CD8-positive, alpha-beta memory T cell (primary cell): ENCODE measurements at places on chromosomes 13 and 19.

DNA sequence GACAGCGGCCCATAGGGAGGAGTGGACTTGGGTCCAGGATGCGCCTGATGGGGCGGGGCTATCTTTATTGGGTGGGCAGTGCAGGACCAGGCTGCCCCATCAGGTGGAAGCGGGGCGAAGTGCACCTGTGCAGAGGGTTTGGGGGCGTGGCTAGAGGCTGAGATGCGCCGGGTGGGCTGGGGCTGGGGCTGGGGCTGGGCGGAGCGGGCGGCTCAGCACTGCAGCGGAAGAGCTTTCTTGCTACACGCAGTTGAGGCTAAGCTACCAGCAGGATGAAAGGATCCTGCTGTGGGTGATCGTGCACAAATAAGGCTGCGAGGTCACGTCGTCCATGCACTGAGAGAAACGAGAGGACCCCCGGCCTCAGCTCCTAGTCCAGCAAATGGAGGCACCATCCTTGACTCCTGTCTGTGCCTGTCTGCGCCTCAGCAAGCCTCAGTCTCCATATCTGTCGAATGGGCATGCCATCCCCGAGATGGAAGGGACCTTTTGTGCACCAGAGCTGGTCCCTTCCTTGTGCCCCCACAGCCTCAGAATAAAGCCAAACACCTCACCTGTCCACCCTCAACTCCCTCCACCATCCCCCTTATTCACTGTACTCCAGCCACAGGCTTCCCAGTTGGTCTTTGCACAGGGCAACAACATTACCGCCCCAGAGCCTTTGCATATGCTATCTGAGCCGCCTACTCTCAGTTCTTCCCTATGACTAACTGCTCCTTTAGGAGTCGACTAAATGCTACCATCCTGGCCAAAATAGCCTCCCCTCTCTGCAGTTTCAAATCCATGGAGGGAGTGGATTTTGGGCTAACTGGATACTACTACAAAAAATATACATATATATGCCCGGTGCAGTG, 21.0 kb upstream of the HOMER3 start:
- DNase-seq, result no peak

DNA sequence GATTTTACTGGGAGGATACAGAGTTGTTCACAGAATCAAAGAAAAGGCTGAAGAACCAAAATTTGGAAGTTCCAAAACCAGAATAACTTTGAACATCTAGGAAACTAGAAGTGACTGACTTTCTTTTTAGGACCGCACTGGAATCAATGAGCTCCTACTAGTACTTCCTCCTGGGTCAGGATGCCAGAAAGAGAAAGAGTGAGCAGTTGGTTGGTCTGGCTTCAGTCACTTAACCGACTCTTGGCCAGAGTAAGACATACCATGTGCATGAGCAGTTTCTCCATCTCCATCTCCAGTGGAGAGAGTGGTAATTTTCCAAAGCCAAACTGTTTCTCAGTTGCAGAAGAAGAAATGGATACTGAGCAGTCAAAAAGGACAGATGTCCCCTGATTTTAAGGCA, 27.1 kb upstream of the MTUS2 start:
- no peak for DNase-seq

DNA sequence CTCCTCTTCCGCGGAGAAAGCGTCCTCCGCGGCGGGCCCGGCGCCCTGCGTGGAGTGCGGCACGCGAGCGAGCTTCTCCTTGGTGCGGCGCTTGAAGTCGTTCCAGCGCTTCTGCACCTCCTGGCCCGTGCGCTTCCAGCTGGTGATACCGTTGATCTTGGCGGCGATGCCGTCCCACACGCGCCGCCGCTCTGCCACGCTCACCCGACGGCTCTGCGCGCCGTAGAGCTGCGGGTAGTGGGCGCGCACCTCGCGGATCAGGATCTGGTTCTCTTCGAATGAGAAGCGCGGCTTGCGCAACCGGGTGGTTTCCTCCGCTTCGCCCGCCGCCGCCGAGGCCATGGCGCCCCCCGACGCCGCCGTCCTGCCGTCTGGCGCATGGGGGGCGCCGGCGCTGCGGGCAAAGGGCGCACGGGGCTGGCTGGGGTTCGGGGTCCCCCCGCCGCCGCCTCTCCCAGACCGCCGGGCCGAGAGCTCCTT, 941 bp downstream of the MYPOP start:
- DNase-seq, result peak; percentile 40

DNA sequence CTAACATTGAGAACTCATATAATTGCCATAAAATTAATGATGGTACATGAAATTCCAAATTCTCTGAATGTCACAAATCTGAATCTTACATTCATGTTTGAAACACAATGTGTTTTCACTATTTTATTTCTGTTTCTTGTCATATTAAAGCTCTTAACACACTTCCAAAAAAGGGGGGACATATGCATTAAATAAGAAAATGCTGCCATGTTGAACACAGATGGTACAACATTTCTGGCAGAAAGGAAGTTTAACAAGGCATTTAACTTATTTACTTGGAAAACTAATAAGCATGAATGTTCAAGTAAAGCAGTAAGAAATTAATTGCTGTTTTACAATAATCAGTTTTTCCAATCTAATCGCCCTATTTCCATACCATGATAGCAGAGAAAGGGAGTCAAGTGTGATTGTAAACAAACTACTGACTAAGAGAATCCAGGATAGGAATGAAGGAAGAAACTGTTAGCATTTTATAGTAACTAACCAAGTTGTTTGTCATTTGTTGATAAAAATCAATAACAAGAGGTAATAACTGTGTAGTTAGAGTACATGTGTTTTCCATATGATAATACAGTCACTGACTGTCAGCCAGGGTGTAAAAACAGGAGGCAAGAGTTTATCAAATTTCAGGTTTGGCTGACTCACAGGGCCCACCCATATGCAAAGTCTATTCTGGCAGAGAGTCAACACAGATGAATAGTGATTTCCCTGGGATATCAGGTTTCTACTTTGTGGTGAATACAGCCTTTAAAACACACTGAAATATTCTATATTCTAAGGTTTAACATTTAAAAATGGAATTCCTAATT, 5.7 kb upstream of the FOXO1 start:
- no peak for DNase-seq

GRCh38 chr13:45416516-45417128, 1.6 kb downstream of the SLC25A30 start:
- no peak for DNase-seq

DNA sequence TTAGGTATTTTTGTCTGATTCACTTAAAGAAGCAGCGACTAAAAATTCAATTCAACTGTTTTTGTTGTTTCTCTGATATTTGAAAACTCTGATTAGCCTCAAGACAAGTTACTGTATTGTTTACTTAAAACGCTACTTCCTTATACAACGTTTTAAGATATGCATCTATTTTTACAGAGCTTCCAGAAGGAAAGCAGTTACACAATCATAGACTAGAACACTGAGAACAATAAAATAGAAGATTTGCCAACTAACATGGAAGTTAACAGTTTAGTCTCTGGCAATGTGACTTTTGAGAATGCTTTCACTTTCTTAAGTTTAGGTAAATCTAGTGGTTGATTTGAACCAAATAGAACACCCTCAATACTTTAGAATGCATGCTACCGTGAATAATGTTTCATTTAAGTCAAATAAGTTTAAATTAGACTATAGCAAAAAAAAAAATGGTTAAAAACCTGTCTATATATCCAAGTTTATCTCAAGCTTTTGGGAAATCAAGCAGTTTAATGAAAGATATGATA, 614.8 kb downstream of the DACH1 start:
- no peak for DNase-seq

- DNase-seq, result no peak
Observed at GRCh38 chr19:24074720-24075454, 12.1 kb upstream of the ZNF254 start.

- DNase-seq, result no peak
Observed at GRCh38 chr13:52061587-52061986, 37.1 kb downstream of the UTP14C start.

- DNase-seq, result peak; percentile 53
Observed at GRCh38 chr19:1237754-1238368, at the start of gene CBARP. TSS of gene CBARP (minus strand) at chr19:1238005. CDS start at chr19:1236100, 1,905 bp downstream.

GRCh38 chr19:39826311-39826945, 7.5 kb downstream of the DYRK1B start:
- DNase-seq, result no peak

DNA sequence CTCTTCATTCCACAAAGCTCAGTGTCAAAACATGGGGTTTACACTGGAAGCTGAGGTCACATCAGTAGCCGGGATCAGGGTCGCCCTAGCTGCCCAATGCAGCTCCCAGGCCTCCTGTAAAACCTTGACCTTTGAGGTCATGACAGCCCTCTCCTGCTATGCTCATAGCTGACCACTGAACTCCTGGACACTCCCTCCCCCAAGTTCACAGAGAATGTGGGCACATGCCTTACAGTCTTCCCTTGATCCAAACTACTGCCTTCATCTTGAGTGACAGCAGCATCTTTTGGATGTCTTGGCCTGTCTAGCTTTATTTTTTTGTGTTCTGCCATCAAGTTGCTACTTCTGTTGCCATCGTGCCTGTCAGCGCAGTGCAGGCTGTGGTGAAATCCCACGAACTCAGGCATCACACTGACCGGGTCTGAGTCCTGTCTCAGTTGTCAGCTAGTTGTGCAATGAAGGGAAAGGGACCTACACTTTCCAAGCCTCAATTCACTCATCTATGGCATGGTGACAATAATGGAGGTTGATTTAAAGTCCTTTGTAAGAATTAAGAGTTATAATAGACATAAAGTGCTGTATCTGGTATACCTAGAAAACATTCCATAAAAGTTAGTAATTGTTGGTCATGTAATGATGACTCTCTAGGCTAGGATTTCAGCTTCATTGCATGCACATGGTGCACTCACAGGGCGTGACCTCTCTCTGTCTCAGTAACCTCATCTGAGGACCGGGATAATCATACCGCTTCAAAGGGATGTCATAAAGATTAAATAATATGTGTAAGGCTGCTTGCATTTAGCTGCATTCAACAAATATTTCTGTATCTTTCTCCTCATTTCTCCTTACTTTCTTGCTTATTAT, 16.4 kb upstream of the ALOX5AP start:
- no peak for DNase-seq

GRCh38 chr19:39158646-39159260, 33.2 kb downstream of the PAK4 start:
- peak; percentile 36 for DNase-seq

DNA sequence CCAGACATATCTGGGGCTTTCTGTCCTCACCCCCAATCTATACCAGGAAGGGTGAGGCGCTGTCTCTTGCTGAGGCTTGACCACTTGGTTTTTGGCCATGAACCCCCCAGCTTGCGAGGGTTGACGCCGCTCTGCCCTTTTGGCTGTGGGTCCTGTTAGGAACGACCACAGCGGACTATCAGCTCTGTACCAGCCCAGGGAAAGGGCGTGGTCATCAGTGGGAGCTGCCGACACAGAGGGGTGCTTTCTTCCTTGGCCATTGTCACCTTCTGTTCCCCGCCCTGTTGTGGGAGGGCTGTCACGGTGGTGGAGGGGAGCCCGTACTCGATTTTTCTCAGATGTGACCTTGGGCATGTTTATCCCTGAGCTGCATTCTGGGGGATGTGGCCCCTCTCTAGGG, 5.7 kb downstream of the DCAF15 start:
- DNase-seq, result no peak

DNA sequence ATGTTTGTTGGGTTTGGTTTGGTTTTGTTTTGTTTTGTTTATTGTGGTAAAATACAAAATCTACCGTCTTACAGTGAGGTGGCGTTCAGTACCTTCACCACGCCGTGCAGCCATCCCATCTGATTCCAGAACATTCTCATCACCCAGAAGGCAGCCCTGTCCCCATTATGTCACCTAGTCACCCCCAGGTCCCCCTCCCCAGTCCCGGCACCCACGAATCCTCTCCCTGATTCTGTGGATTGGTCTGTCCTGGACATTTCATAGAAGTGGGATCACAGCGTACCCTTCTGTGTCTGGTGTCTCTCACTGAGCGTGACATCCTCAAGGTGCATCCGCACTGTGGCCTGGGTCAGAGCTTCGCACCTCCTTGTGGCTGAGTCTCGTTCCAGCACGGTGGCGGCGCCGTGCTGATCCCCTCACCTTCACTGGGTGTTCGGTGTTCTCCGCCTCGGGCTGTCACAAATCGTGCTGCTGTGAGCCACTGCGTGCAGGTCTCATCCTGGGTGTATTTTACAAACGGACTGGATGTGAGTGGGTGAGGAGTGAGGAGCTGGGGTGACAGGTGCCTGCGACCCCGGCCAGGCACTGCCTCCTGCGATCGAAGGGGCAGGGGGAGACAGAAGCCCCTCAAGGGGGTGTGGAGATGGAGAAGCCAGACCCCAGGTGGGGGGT, 580 bp upstream of the TEKTIP1 start:
- DNase-seq, result no peak

GRCh38 chr19:11659612-11660011, 62.3 kb downstream of the ZNF627 start:
- no peak for DNase-seq

DNA sequence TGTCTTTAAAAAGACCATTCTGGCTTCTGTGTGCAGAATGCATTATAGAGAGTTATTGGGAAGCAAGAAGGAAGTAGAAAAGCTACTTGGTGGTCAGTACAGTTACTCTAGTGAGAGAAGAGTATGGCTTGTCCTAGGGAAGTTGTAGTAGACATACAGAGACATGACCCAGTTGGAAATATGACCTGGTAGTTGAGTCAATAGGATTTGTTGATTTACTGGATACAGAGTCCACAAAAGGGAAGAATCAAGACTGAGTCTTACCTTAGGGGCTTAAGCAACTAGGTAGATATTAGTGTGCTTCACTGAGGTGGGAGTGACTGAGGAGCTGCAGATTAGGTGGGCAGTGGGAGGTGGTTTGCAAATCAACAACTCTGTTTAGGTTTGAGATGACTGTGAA, 48.8 kb downstream of the RASL11A start:
- no peak for DNase-seq
